Stimulated activated CD4-positive, alpha-beta T cell treated with anti-CD3 and anti-CD28 coated beads, Interleukin-1b, Interleukin-23, amount 100 ng/mL, for 1 hour (primary cell): ENCODE measurements at places on chromosomes 13 and 19.

- DNase-seq: no peak
Observed at GRCh38 chr13:105465745-105466144, 1069.7 kb downstream of the EFNB2 start.

DNA sequence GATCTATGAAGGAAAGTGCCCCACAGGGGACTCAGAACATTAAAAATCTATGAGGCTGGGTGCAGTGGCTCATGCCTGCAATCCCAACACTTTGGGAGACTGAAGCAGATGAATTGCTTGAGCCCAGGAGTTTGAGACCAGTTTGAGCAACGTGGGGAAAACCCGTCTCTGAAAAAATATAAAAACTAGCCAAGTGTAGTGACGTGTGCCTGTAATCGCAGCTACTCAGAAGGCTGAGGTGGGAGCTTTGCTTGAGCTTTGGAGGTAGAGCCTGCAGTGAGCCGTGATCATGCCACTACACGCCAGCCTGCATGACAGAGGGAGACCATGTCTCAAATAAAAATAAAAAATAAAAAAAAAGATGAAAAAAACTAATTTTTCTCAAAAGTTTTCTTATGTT is 1070.6 kb downstream of the PCDH9 start:
- DNase-seq: no peak

- no peak for DNase-seq
Observed at GRCh38 chr19:15948223-15949058, at the start of gene OR10H4. TSS of gene OR10H4 (plus strand) at chr19:15949008. CDS start at chr19:15949008, 0 bp downstream.

DNA sequence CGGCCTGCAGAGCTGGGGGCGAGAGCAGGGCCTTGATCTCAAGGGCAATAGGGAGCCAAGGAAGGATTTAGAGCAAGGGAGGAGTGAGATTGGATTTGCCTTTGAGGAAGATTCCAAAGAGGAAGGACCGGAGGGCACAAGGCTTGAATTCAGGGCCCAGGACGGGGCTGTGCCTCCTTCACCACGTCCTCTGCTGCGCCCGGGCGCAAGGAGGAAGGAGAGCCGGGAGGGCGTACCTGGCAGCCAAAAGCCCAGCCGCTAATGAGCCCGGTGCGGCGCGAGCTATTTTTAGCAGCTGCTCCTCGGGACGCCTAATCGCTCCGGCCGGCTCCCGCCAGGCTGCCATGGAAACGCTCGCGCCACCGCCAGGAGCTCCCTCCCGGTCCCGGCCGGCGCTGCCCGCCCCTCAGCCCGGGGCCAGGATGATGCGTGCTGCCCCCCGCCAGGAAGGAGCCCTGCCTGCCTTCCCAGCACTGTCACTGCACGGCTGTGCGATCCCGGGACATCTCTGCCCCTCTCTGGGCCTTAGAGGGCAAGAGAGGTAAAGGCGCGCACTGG is 31.3 kb downstream of the TINCR start:
- no peak for DNase-seq

GRCh38 chr19:8826371-8826770 is 5.7 kb downstream of the ZNF558 start:
- DNase-seq: no peak

DNA sequence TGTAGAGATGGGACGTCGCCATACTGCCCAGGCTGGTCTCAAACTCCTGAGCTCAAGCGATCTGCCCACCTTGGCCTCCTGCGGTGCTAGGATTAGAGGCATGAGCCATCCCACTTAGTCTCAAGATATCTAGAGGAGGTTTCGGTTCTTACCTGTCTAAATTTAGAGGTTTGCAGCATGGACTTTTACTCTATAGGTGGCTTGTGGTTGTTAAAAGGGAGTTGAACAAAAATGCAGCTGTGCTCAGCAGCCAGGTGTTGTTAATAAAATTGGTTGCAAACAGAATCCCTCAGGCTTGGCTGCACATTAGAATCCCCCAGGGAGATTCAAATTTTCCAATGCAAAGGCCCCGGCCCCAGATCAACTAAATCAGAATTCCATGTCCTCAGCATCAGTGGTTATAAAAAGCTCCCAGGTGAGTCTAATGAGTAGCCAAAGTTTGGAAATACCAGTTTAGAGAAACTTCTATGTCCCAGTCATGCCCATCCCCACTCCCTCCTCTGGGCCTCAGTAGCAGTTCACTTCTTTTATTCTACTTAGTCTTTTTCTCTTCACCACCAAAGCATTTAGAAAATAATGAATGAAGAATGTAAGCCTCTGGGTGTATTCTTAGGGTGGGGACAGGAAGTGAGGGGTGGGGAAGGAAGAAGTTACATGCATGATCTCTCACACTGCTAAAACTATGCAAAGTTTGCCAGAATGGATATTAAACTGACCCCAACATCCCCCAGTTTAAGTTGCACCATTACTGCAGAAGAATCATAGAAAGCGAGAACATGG is 471.0 kb downstream of the COG6 start:
- DNase-seq: no peak

DNA sequence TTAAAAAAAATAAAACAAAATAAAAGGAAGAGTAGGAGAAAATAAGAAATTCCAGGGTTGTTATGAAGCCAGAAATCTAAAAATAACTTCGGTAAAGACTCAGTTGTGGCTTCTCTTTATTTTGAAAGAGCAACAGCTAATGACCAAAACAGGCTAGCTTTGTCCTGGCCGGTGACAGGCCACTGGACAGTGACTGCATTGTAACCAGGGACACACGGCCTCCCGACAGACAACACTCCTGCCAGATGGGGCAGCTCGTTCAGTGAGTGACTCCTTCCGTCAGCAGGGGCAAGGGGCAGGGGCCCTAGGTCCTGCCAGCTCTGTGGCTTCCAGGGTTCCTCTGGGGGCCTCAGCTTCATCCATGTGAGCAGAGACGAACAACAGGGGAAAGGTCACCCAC is 173.4 kb downstream of the KATNAL1 start:
- no peak for DNase-seq

GRCh38 chr13:113639616-113640262 is 18.3 kb downstream of the ATP4B start:
- DNase-seq: no peak

DNA sequence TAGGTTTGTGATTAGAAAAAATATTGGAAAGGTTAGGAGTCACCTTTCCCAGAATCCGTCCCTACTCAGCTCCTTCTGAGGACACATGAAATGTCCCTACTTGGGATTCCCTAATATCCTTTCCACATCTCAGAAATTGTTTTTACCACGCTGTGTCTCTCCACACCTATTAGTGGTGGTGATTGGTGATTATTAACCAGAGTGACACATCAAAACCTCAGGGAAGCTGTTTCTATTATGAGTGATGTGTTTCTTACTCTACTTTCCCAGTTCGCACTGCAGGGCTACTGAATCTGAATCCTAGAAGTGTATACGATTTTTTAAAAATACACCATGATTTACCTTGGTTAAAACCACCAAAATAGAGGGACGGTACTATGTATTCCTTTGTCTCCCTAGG is 460.8 kb downstream of the TBC1D4 start:
- no peak for DNase-seq

- DNase-seq: no peak
Observed at GRCh38 chr13:73782450-73783449, 351.5 kb downstream of the KLF12 start.

DNA sequence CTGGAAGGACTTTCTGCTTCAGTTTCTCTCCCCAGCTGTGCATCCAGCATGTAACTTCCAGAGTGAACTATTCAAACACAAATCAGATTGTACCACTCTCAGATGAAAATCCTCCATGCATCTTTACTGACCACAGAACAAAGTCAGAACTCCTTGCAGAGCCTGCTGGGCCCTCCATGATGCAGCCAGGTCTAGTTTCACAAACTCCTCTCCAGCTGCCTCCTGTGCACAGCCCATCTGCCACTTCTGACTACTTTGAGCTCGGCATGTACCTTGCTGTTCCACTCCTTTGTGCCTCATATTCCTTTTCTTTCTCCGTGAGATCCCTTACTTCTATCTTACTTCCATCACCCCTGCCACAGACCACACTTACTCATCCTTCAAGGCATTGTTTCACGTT is 31.4 kb downstream of the NALCN start:
- no peak for DNase-seq

DNA sequence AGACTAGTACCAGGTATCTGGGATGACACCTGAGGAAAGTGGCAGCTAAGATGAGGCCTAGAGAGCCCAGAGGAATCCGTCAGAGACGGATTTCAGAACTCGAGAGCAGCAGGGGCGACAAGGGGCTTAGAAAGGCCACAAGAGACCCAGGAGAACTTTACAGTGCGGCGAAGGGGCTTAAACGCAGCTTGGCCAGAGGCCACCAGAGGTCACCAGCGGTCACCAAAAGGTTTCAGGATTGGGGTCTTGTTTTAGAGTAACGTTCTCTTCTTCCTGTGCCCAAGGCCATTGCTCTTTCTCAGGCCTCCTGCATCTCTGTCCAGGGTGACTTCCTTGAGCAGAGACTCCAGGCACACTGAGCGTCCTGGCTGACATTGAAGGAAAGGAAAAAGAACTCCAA is 2.2 kb downstream of the ZSCAN22 start:
- no peak for DNase-seq

DNA sequence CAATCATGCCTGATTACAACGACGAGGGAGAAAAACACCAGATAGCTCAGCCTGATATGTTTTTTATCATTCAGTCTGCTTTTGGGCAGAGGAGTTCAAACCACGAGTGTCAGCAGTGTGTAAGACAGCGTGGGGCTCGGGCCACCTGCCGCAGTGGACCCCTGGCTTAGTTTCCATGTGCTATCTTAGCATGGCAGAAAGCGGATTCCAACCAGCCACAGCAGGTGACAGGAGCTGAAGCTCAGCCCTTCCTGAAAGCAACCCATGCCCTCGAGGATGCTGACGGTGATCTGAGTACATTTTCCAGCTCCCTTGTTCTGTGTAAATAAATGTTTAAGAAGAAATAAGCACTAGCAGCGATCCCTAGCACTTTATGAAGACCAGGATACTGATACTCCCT is 32.2 kb upstream of the MBNL2 start:
- no peak for DNase-seq

GRCh38 chr19:35862528-35862927 is 5.8 kb downstream of the KIRREL2 start:
- DNase-seq: no peak

DNA sequence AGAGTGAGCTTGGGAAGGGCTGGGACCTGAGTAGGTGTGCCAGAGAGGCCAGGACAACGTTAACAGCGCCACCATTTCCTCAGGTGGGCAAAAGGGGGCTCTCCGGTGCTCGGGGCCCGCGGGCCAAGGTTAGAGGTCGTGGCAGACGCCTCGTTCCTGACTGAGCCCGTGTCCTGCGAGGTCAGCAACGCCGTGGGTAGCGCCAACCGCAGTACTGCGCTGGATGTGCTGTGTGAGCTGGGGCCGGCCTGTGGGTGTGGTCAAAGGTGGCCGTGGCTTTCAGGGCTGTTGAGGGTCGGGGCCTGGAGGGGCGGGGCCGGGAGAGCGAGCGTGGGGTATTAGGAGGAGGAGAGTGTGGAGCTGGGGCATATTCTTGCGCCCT is 3.7 kb downstream of the KIRREL2 start:
- DNase-seq: no peak

DNA sequence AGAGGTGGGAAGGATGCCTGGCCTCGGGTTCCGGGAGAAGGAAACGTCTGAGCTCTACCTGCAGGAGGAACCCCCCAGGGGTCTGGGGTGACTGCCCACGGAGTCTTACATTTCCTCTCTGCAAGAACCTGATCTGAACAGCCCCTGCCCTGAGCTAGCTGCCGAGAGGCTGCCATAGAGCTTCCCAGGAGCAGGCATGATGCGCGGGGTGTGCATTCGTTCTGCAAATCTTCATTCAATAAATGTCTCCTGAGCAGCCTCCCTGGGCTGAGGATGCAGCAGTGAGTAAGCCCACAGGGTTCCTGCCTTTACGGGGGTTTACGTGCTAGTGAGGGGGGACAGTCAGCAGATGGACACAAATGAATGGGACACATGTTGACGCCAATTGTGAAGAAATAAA is 1.5 kb upstream of the SHISA7 start:
- no peak for DNase-seq

DNA sequence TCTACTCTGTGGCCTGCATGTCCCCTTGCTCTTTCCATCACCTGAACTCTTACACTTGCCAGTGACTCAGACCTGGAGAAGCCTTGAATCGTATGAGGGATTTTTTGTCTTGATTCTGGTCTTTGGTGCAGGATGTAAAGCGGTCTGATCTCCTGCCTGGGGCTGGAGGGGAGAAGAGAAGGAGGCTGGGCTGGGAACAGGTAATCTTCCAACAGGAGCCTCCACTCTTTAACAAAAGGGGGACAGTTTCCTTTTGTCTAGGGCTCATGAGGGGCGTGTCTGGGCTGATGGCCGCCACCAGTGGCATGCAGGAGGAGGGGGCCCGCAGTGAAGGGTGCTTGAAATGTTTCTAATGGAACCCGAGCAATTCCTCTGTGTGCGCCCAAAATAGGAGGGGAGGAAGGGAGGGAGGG is 24.7 kb downstream of the NFIX start:
- DNase-seq: no peak

GRCh38 chr13:70844391-70845108 is 736.3 kb upstream of the KLHL1 start:
- no peak for DNase-seq

GRCh38 chr19:7000816-7001215 is 20.4 kb downstream of the MBD3L2B start:
- DNase-seq: no peak

DNA sequence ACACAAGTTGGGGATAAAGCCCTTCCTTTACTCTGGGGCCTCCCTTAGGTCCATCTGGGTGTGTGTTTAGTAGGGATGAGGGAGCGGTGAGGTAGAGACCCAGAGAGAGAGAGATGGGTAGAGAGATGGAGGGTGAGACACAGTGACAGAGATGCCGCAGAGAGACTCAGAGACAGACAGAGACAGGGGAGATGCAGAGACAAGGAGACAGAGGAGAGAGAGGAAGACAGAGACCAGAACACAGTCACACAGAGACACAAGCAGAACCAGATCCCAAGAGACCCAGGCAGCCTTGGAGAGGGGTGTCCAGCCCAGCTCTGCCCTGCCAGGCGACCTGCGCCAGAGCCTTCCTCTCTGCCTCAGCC is 2.4 kb downstream of the KLK1 start:
- DNase-seq: no peak

DNA sequence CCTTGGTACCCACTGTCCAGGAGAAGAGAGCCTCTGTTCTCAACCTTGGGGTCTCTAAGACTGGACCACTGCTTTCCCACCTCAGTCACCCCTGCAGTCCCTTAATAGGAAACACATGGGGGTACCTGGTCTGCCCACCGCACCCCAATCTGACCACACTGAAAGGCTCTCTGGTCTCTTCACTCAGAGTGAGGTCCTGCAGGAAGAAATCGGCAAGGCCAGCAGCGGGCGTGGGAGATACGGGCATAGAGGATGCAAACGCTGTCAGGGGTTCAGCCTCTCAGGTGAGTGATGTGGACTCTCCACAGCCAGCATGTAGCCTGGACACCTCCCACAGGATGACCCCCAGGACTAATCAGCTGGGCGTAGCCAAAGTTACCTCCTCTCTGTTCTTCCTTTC is 3.5 kb downstream of the SIGLEC9 start:
- DNase-seq: no peak

- no peak for DNase-seq
Observed at GRCh38 chr19:14346279-14346678, 35.0 kb upstream of the ADGRE5 start.

- DNase-seq: no peak
Observed at GRCh38 chr13:93614776-93615175, 388.2 kb downstream of the GPC6 start.

GRCh38 chr13:46106839-46107371 is 2.1 kb upstream of the CPB2 start:
- no peak for DNase-seq
